ENCODE measurements at places on chromosomes 2 and 18.

GRCh38 chr2:146817613-146818012, 1027.2 kb upstream of the ACVR2A start:
- no peak for DNase-seq

DNA sequence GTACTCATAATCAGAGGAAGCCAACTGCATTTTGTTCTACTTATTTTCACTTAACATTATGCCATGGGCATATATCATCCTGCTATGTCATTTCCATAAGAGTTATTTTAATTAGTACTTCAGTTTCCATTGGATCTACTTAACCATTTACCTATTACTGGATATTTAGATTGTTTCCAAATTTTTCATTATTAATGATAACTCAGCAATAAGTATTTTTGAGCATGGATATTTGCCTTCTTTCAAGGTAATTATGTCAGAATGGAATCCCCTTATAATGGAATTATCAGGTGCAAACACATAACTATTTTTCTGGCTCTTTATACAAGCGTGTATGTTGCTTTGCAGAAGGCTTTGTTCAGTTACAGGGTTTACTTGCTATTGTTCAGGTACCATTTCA, 126.6 kb downstream of the RDH14 start:
- no peak for DNase-seq

DNA sequence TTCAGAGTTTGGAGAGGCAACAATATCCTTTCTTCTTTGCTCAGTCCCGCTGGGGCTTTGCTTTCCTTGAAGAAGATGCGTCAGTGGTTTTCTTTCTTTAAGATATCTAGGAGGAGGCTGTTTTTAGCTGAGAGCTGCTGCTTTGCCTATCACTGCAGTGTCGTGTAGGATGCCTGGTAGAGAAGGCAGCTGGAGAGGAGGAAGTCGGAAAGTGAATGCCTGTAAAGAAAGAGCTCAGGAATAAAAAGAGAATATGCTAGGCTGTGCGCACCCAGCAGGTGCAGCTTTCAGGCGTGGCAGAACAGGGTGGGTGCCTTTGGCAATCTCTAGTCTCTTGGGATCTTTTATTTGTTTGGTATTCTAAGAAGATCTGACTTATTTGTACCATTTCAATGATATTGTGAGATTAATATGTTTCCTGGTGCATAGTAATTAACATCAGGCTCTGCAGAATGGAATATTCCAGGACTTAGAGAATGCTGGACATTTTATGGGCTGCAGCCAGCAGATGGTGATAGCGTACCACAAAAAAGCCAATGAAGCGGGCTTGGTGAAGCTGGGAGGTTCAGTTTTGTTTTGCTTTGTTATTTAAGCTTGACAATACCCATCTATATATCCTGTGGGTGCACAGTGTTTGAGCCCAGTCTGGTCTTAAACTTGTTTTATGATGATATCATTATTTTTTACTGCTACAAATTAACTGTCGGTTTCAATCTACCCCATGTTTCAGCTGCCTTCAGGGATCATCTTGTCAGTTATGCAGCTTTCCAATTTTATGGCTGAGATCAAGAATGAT, 34.9 kb downstream of the CAVIN2 start:
- DNase-seq: no peak

DNA sequence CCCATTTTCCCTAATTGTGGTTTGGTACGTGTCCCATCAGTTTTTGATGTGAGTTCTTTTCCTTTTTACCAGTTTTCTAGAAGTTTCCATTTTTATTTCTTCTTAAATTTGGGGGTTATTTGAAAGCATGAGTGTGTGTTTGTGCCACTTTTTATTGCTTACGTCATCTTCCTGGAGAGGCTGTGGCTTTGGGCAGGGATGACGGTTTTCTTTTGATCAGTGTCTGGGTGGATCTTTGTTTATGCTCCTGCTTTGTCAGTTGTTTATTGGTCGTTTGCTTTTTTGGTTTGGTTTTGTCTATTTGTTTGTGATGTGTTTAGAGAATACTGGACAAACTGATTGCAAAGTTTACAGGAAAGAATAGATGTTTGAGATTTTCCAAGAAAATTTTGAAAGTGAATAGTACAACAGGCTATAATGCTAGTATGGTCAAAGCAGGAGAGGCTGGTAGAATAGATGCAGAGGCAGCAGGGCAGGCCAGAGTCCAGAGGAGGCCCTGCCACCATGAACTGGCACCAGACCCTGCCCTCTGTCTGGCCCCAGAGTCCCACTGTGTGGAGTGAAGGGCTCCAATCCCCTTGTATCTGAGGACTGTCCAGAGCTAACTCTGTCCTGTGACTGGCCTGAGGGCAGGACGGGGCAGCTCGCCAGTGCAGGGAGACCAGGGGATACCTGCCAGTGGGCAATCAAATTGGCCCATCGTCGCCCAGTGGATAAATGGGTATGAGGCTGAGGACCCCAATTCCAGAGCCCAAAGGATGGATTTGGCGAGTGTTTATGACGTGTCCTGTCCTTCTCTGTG, 23.4 kb upstream of the SNED1 start:
- DNase-seq: no peak

DNA sequence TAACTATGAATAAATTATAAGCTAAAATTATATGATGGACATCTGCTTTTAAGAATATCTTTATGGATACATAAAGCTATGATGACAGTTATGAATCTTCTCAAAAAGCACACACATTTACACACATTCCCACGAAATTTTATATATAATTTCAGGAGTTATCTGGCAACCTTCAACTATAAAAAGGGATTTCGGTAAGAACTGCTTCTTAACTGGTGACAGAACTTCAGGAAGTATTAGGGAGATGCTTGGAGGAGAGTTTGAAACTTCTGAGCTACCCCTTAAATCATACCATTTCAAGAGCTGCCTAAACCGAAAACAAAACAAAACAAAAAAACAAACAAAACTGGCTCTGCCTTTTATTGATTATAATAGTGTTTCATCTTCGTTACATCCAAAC, 399.4 kb downstream of the ZEB2 start:
- no peak for DNase-seq

GRCh38 chr2:240429341-240429871, 6.1 kb upstream of the GPC1 start:
- peak; percentile 37 for DNase-seq

- DNase-seq: no peak
Measured at GRCh38 chr2:65681503-65681902, 249.1 kb upstream of the SPRED2 start.

DNA sequence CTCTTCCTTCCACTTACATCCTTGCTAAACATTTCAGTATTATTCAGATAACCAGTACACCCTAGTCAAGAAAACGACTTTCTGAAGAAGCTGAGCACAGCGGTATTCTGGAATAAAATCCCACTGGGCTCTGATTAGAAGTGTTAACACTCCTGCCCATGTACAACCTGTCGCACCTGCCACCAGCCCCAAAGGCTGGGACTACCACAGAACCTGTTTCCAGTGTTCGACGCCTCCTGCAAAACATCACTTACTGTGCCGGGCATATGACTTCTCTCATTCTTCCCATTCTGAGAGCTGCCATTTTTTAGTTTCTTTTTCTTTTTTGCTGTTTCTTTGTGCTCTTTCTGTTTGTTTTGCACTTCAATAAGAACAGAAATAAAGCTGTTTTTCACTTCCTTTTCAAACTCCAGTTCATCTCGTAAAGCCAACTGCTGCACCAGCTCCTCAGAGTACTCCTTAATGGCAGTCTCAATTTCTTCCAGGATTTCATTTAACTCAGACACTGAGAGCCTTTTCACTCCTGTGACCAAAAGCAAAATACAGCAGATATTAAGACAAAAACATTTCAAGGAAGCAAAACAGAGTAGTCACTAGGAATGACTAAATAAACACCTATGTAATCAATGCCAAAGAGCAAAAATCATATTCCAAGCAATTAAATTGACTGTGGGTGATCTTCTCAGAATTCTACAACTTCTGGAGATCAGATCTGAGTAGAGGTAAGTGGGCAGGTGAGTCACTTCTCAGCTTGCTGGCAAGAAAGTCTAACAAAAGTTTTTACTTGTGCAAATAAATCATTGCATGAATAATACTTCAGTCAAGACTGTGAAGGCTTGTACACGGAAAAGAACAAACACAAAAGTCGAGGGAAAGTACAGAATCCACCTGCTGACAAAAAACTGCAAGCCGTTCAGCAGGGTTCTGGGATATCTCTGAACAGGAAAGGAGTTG, 19.3 kb downstream of the FEZ2 start:
- DNase-seq: no peak

DNA sequence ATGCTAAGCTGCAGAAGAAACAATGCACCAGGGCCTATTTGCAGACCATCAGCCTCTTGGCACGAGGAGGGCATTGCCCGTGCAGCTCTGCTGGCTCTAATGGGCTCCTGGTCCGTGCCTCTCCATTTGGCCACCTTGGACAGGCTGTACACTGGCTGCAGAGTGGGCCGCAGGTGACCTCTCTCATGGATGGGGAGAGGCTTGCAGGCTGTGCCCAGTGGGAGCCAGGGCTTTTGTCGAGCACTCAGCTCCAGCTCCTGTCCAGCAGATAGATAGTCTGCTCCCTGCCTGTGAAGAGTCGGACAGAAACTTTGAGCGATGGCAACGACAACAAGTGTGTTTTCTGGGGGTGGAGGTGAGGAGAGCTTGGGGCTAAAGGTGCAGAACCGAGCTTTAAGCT, 100.9 kb downstream of the MBP start:
- no peak for DNase-seq

- peak; percentile 31 for DNase-seq
Measured at GRCh38 chr18:79584491-79585394, 94.9 kb upstream of the CTDP1 start.

- DNase-seq: no peak
Measured at GRCh38 chr2:84989927-84990326, 19.0 kb downstream of the KCMF1 start.

Data from natural killer cell treated with Interleukin-12 subunit alpha and Interleukin-12 subunit beta and Interleukin-15 and Interleukin-18, amount 100 ng/mL, for 72 hours (primary cell).